ENCODE measurements at places on chromosomes 7 and 10. TPM values are rescaled to one million over a fixed set of nuclear protein-coding genes. Genes with fewer than 3 reads are reported as not detected.
A peak's percentile ranks its signal among the peaks of the same experiment; 100 is the strongest.

The SLC26A3 gene
- not detected for total RNA-seq

The TMEM273 gene
- not detected for total RNA-seq

The PKD1L1 gene
- 0.05 TPM for total RNA-seq

The ICA1 gene
- total RNA-seq = 17.1 TPM

The HYAL4 gene
- total RNA-seq = not detected

The IFIT1B gene
- total RNA-seq = not detected

The JAZF1 gene
- 3.1 TPM for total RNA-seq

- DNase-seq = no peak
Observed at GRCh38 chr7:11757153-11757552, 74.8 kb downstream of the THSD7A start.

DNA sequence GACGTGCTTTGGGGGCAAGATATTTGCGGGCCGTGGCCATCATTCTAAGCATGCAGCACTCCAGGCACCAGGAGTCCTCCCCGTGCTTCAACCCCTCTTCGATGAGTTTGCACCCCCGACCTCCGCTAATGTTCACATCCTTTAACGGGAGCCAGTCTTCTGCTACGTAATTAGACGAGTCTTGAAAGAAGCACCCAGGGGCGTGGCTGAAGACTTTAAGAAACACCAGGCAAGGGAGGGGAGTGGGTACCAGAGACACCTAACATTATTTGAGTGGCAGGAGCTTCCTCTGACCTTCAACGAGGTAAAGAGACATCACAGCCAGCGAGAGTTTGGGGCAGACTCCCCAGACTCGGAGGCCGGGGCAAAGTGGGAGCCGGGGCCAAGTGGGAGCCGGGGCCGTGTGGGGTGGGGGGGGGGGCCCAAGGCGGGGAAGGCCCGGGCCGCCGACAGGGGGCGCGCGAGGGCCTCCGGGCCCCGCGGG, 31.1 kb upstream of the TOMM7 start:
- DNase-seq = no peak

GRCh38 chr10:54903745-54904144, 102.7 kb upstream of the PCDH15 start:
- DNase-seq = no peak

DNA sequence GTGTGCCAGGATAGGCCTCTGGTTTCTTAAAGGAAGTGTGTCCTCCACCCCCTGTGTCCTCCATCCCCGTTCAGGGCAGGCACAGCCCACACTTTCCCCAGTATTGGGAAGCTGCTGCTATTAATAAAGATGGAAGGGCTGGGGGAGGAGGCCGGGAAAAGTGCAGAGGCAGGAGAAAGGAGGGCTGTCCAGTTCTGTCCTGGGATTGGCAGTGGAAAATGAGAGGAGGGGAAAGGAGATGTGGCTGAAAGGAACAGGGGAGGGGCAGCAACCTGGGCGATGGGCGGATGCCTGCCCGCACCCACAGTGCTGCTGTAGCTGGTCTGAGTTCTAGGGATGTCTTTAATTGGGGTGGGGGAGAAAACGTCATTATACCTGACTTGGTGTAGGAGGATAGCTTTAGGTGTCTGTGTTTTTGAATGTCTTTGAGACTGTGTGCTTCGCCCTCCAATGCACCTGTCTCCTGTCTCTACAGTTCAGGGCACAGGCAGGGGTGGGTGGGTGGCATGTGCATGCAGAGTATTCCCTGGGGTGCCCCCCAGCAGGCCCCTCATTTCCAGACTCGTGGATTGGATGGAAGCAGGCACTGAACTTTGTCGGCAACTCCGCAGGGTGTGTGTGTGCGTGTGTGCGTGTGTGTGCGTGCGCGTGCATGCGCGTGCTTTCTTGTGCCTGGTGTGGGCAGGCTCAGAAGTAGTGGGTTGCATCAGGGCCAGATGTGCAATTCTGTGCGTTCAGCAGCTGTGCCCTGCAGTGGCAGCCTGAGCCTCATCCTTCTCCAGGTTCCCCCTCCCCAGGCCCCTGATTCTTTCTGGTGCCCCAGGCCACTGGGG, 2.5 kb downstream of the TRIM8 start:
- no peak for DNase-seq

GRCh38 chr10:50511492-50512213, 112.1 kb downstream of the SGMS1 start:
- DNase-seq = no peak

DNA sequence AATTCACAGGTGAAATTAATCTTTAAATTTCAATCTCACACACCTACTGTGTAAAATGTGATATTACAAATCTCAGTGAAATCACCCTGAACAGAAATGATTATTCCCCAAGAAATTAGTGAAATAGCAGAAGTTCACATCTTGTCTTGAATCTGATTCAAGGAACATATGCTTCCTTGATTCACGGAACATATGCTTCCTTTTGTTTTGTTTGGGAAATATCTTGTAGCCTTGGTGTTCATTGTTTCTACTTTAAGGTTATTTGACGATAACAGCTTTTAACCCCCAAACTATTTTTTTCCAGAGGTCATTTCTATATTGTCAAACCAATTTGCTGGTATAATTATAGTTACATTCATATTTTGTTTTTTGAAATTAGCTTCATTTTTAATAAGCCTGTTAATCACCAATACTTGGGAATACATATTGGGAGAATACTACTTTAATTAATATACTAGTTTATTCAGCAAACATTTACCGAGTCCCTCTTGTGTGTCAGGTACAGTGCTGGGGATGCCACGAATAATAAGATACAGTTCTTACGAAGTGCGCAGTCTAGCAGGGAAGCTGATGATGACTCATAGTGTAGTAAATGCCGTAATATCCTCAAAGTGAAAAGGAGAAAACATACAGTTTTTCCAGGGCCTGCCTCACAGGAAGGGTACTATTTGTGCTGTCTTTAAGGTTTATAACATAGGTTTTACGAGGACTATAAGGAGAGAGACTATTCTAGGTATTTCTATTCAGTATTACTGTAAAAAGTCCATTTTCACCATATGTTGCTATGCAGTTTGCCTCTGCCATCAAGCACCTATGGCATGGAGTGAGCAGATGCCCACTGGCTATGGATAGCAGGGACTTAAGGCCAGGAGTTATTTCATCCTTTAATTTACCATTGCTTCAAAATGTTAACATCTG, 32.5 kb downstream of the PRKAR2B start:
- no peak for DNase-seq

- no peak for DNase-seq
Observed at GRCh38 chr7:88363249-88363648, 56.6 kb upstream of the STEAP4 start.

GRCh38 chr7:22698767-22699166, 28.2 kb upstream of the IL6 start:
- DNase-seq = no peak

DNA sequence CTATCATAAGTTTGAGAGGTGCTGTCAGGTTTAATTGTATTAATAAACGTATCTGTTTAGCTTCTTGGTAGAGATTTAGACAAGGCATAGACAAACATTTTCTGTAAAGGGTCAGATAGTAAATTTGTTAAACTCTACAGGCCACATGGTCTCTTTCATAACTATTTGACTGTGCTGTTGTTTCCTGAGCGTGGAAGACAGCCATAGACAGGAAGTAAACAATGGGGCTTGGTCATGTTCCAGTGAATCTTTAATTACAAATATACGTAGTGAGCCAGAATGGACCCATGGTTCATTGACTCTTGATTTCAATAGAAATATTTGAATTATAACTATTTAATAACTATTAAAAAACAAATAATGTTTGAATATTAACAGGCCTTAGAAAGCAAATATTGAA, 451.1 kb downstream of the SH2D4B start:
- DNase-seq = no peak

- DNase-seq = no peak
Observed at GRCh38 chr7:149774237-149775175, 1.1 kb upstream of the ZNF467 start.

DNA sequence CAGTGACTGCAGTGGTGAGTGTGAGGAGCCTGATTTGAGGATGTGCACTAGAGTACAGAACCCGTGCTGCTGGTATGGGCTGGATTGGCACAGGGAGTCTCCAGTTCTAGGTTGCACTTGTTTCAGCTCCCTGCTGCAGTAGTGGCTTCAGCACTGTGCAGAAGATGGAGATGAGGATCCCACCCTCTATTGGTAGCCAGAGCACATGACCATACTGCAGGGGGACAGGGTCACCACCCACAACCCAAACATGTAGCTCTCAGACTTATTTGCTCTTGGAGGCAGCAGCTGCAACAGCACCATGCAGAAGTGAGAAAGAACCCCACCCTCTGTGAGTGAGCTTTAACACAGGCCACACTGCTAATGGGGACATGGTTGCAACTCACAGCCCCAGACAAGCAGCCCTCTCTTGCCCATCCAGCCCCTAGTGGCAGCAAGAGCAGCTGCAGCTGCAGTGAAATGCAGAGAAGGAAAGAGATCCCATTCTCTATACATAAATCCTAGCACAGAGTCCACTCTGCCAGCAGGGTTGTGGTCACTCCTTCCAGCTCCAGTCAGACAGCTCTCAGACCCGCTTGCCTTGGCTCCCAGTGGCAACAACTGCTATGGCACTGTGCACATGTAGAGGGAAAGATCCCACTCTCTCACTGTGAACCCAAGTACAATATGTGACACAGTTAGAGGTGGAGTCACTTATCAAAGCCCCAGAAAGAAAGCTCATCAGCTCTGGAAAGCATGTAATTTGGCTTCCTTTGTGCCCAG, 51.4 kb upstream of the SCIN start:
- DNase-seq = peak; percentile 17

- DNase-seq = no peak
Observed at GRCh38 chr7:64559206-64559605, 3.7 kb downstream of the ZNF680 start.

- no peak for DNase-seq
Observed at GRCh38 chr7:117095055-117095454, 141.8 kb downstream of the ST7 start.

GRCh38 chr10:26310361-26310760, 93.8 kb downstream of the GAD2 start:
- no peak for DNase-seq

GRCh38 chr7:43879477-43879876, 10.2 kb upstream of the MRPS24 start:
- DNase-seq = no peak

DNA sequence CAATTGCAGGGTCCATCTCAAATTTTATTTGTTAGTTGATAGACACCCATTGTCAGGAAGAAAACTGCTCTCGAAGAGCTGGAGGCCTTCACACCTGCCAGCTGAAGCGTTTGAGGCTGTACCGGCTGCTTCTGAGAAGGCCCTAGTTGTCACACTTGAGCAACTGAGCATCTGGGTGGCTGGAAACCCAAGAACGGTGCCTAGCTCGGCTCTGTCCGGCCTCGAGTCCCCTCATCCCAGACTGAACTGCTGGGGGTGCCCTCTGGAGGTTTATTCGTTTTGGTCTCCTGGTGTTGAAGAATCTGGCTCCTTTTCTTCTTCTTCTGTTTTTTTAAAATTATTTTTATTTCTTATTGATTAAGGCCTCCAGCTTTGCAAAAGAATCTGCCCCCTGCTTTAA, 59.3 kb upstream of the EXOC6 start:
- no peak for DNase-seq

- DNase-seq = no peak
Observed at GRCh38 chr7:16586081-16586874, 59.3 kb downstream of the ANKMY2 start.

- DNase-seq = peak; percentile 58
Observed at GRCh38 chr10:93816123-93816747, 58.5 kb downstream of the LGI1 start.

DNA sequence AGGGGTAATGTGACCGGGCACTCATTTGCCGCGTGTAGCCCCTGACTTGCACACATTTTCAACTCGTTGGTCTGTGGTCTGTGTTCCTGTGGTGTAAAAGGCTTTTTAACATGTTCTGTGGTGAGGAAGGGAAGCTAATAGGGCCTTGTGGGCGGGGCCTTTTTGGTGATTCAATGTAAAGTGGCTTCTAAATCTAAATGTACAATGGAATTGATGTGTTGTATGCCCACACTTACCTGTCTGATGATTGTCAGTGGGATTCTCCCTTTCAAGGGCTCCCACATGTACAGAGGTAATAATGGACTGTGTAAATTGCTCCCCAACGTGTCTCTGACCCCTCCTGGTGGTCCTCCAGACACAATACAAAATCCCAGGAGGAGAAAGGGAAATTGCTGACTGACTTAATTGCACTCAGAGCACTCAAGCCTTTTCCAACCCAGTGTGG, 43.1 kb upstream of the GATAD1 start:
- no peak for DNase-seq

DNA sequence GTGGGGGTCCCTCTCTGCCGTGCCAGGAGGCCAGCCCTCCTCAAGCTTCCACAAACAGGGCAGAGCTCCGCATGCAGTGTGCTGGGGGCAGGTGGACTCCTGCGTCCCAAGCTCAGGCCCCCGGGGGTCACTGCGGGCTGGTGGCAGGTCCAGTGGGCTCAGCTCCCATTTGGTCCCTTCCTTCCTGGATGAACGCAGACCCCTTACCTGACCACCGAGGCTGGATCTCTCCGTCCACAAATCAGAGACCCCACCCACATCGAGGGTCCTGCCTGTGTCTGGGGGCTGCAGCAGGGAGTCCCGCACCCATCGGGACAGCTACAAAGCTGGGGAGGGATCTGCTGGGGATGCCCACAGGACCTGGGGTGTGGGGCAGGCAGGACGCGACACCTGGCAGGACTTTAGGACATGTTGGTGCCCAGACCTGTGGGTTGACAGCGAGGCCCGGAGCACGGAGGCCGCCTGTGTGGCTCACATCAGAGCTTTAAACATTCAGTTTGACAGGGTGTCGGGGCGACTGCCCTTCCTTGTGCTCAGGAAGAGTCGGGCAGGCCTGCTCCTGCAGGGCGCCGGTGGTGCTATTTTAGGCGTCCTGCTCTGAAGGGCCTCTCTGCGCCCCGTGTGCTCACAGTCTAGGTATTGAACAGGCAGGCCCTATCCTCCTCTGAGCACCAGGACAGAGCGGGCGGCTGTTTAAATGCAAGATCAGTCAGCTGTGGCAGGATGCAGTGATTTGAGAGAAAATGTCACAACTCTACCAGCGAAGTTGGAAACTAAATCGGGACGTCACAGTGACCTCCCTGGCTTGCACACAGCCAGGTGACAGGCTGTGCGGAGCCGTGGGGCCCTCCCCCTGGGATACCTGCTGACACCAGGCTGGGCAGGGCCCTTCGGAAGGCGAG, 15.9 kb upstream of the CFAP46 start:
- DNase-seq = no peak

- DNase-seq = no peak
Observed at GRCh38 chr7:84083846-84084245, 110.7 kb downstream of the SEMA3A start.

DNA sequence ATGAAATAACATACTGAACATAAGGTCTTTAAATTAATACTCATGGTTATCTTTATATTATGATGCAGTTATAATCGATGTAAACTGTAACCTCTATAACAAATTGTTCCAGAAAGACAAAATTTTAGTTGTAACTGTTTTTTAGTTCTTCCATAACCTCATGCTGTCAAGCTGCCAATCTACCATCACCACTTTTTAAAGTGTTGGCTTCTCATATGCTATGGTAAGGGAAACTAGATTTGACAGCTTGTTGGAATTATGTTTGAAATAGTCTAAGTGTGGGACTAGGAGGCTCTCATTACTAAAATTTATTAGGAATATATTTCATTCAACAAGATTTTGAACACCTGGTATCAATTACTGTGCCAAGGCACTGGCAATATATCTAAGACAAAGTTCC, 105.4 kb downstream of the NRBF2 start:
- no peak for DNase-seq

GRCh38 chr10:129525401-129525801, 58.4 kb downstream of the MGMT start:
- DNase-seq = no peak

Measured in NCI-H460 (cell line).